ENCODE measurements at places on chromosomes 7 and 10.

DNA sequence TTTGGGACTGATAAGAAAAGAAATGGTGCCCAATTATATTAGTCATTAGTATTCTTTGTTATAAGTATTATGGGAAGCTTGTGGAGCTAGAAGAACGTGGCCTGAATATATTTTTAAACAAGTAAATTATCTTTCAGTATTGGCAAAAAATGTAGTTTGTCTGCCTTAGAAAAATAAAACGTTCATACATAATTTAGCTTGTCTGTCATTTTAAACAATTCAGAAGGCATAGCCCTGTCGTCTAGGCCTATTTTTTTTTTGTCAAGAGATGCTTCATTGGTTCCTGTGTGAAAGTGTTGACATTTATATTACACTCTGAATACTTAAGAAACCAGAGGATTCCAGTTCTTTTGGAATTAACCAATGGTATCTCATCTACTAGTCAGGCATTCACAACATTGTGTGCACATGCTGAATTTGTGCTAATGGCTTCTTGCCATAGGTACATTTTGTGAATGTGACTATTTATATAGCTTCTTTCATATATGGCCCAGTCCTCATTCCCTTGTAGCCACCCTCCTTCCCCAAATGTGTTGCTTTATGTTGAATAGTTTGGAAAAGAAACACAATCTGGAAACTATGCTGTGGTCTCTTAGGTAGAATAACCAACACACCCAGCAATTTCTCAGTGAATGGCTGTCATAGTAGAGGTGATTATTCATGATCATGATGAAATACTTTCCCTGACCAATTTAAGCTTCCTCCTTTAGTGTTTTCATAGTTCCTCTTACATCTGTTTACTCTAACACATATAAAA, 435.8 kb downstream of the EXOC4 start:
- DNase-seq, result no peak

- no peak for DNase-seq
Observed at GRCh38 chr7:39615350-39615975, 7.9 kb upstream of the RALA start.

DNA sequence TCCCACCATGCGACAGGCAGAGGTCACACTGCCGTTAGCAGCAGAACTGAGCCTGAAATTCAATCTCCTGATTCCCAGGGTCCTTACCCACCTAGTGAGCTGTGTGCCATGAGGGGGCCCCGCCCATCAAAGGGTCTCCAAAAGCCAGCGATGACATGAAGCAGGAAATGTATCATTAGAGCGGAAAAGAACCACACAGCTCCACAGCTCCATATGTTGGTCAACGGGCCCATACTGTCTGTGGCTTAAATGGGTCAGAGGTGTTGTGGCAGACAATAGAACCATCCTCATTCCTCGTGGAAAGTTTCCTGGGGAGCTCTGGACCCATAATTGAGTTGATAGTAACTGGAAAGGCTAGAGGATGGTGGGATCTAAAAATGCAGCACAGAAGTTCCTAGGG, 68.1 kb upstream of the PODXL start:
- no peak for DNase-seq

GRCh38 chr7:1725766-1726630, 55.9 kb downstream of the ELFN1 start:
- no peak for DNase-seq

GRCh38 chr10:104057717-104058116, 28.0 kb downstream of the COL17A1 start:
- DNase-seq, result no peak

- DNase-seq, result peak; percentile 20
Observed at GRCh38 chr10:97714401-97715258, 1.1 kb downstream of the MARVELD1 start.

GRCh38 chr10:8283986-8284385, 229.5 kb downstream of the GATA3 start:
- DNase-seq, result no peak

GRCh38 chr10:106401161-106401560, 763.3 kb downstream of the SORCS1 start:
- no peak for DNase-seq

- no peak for DNase-seq
Observed at GRCh38 chr10:119477444-119477843, 65.1 kb downstream of the RGS10 start.

- DNase-seq, result peak; percentile 17
Observed at GRCh38 chr10:102009801-102010425, 46.1 kb downstream of the ARMH3 start.

- no peak for DNase-seq
Observed at GRCh38 chr7:52726986-52727385, 308.4 kb upstream of the POM121L12 start.

GRCh38 chr10:124523901-124524300, 62.3 kb downstream of the LHPP start:
- no peak for DNase-seq

DNA sequence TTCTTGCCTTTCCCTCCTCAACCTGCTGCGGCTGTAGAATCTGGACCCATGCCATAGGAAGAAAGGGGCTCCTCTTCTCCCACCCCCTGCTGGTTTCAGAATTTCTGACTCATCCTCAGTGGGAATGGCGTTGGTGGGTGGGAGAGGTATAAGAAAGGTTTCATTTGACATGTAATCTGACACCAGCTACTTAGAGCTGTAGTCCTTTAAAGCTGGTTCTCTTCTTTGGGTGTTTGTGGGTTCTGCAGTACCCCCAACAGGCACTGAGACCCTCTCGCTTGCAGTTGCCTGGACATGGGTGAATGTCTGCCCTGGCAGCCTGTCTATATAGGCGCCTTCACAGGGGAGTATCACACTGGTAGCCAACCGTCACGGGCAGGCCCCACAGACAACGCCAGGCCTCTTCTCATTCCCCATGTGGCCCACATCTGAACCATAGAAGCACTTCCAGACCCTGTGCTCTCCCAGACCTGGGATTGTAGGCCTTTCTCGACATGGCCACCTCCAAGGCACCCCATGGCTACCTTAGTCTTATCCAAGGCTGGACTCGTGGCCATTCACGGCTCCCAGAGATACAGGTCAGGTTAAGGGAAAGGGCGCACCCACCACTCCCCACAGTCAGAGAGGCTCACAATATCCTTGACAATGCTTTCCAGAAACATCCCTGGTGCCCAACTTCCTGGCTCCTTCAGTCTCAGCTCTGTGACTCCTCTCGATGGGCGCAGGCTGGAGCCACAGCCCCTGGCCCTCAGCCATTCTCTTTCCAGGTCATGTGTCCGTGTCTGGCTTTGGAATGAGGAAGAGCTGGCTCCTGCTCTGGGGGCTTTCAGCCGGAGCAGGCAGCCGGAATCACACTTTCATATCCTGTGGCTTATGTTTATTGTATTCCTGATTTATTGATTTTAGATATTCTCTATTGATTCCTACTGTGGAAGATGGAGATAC, 17.5 kb downstream of the ZNF862 start:
- no peak for DNase-seq

DNA sequence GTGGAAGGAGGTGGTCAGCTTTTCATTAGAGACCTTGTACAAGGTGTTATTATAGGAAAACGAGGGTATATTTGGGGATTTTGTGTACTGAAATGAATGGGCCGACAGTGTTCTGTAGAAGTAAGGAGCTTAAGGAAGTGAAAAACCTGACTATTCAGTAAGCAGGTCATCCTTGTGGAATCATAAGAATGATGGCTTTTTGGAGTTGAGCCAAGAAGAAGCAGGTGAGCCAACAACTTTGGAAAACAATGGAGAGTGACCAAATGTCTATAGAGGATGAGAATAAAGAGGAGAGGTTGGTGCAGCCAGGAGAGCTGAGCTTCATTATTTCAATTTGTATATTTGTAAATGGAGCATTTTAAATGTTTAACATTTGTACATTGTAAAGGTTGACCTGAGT, 595.7 kb downstream of the CCSER2 start:
- no peak for DNase-seq

DNA sequence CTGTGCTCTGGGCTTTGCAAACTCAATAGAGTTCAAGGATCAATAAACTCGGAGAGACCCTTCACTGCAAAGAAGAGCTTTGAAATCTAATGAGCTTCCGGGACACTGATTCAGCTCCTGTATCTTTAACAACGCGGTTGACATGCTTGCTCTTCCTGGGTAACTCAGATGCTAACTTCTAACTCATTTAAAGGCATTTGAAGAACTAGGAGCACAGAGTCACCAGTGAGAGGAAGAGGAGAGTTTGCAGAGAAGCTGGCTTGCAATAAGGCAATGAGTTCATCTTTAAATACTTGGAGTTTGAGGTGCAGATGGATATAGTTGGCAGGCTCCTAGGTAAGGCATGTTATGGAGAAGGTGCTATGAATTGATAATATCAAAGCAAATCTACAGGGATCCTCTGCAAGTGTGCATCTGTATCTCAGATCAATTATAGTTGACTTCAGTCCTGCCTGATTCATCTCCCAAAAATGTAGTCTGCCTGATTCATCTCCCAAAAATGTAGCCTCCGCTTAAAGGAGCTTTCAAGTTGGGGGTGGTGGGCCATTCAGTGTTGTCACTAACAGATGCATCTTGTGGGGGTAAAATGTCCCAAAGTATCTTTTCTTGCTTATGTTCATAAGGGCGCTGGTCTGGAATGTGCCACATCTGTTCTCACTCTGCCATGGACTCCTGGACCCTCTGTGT, 182.5 kb upstream of the PRSS58 start:
- no peak for DNase-seq

- no peak for DNase-seq
Observed at GRCh38 chr10:75720157-75720556, 288.7 kb downstream of the LRMDA start.

- DNase-seq, result no peak
Observed at GRCh38 chr7:41247143-41247865, 455.6 kb downstream of the INHBA start.

DNA sequence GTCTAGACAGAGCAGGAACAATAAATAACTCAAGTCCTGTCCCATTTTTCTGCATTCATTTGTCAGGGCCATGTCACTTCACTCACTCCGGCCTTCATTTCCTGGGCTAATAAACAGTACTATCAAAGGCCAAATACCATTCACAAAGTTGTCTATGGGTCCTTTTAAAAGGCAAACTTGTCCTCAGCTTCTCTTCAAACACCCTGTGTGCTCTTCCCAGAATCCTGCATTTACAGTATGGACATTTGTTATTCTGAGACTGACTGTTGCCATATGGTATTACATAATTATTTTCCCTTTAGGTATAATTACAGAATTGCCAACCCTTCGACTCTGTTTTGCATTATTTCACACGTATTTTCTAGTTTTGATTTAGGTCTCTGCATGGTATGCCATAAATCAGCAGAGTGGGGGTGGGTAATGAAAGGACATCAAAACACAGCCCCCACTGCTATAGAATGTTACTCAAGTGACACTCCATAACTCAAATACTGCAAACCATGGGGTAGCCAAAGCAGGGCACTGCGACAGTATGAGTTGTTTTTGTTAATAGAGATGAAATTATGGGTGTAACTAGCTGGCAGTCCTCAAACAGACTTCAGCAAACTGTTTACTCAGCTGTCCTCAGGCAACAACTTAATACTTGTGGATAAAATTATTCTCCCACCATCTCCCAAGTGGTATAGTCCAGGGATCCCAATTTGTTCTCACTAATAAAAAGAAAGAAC, 183.7 kb downstream of the TRIL start:
- DNase-seq, result no peak

DNA sequence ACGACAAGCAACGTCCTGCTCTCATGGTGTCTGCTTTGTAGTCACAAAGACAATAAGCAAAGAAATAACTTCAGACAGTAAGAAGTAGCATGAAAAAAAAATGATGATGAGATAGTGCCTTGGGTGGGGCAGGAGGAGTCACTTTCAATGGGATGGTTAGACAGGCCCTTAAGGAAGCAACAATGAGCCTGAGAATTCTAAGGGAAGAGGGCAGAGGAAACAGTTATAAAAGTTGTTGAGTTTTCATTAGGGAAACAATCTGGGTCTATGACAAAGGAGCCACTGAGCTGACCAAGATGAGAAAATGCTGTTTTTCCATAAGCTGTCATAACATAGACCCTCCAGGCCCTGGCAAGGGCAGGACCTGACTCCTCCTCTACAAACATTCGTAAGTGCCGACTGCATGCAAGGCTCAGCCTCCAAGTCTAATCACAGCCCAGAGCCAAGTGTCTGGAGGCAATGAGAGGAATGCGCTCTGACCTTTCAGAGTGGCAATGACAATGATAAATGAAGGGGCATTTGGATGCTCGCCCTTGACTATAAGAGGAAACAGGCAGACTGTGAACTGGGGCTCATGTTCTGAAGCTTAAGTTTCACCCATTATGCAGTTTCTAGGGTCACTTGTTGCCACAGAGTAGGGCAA, 43.7 kb downstream of the PPP1R3C start:
- DNase-seq, result no peak

DNA sequence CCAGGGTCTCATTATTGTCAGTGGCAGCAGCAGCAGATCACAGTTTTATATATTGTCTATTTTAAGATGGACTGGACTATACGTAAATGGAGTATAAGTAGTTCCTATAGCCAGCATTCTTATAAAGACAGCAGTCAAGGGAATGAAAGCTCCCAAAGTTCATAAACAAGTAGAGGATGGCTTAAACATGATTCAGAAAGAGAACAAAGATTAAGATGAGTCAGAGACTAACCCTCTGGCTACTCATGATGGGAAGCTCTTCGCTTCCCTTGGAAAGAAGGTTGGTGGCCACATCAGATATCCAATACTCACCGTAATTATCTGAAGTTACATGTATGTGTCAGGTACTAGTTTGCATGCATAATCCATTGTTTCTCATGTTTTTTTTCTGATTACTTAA, 277.0 kb downstream of the INHBA start:
- DNase-seq, result no peak

DNA sequence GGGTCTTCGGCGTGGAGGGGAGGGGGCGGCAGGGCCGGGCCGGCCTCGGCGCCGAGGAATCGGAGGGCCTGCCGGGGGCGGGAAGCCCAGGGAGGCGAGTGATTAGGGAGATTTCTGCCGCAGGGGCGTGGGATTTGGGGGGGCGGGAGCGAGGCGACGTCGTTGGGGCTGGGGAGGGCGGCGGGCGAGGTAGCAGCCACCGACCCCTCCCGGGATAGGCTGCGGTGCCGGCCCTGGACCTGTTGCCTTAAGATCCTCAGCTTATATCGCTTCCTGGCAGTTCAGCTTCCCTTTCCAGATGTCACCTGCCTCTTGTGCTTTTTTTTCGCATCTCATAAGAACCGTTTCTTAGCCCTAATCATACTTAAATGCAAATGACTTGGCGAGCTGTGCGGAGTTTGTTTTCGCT, 655 bp downstream of the LMTK2 start:
- peak; percentile 35 for DNase-seq

DNA sequence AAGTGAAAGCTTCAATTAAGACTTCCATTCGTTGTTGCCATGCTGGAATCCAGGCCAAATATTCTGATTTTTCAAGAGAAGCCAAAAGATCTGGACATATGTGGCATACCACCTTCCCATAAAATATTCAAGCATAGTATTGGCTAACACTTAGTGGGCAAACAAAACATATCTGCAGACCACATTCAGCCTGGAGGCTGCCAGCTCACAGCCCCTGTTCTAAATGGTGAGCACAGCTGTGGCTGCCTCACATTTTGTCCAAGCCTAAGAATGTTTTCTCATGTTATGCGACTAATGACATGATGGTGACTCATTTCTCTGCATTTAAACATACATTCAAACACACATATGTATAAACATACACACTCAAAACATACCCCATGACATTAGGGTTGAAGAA, 10.6 kb upstream of the CALU start:
- no peak for DNase-seq

Data from activated naive CD4-positive, alpha-beta T cell treated with anti-CD3 and anti-CD28 coated beads, Interleukin-2, amount 50 U/mL, for 16 hours (primary cell).